ENCODE measurements at places on chromosomes 7 and 10.

DNA sequence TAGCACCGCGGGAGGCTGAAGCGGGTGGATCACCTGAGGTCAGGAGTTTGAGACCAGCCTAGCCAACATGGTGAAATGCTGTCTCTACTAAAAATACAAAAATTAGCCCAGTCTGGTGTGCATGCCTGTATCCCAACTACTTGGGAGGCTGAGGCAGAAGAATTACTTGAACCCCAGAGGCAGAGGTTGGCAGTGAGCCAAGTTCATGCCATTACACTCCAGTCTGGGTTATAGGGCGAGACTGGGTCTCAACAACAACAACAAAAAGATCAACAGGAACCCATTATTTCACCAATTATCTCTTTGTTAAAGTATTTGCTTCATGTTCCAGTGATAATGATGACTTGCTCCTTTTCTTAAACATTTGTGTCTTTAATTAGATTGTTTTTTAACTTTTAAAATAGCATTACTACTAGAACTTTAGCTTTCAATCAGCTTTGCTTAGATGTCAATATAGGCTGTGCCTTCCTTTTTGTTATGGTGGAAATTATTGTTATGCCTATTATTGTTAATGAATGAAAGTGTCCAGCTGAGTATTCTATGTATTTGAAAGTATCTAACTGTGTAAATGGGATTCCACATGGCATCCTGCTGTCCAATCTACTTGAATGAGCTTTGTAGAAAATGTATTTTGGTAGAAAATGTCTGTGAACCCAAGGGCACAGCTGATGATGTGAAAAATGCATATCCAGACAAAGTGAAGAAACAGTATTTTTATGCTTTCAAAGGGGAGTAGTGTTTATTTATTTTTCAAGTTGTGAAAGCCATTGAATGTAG, 61.7 kb upstream of the CSTF2T start:
- DNase-seq, result no peak

DNA sequence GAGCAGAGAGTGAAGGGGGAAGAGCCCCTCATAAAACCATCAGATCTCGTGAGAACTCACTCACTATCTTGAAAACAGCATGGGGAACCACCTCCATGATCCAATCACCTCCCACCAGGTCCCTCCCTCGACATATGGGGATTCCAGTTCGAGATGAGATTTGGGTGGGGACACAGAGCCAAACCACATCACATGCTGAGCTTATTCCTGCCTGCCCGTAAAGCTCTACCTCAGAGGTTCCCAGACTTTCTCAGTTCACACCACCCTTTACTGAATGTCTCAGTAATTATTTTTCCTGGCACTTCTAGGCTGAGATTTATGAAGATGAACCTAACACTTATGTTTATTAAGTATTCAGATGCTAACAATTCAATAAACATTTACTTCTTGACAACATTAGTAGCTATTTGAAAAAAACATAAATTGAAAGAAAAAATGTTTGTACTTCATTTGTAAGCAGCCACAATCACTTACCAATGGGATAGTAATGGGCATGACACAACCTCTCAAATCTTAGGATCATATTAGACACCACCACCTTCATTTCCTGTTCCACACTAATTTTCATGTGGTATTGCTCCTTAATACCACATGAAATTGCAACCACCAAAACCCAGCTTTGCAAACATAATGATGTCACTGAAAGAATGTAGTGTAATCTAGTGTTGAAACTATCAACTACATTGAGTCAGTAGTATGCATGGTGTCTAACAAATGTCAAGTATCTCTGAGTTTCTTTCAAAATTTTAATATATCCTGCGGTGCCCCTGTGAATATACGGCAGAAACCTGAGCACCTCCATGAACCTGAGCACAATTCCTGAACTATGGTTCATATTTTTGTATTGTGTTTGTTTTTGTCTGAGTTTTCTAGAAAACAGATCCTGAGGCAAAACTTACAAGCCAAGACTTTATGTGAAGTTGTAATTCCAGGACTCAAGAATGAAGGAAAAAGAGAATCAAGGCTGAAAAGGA, 4.5 kb upstream of the DGKI start:
- DNase-seq, result peak; percentile 20

GRCh38 chr7:95687759-95688343, 84.5 kb upstream of the DYNC1I1 start:
- DNase-seq, result peak; percentile 7

GRCh38 chr10:31720546-31720945, 208.1 kb downstream of the ARHGAP12 start:
- DNase-seq, result no peak

- no peak for DNase-seq
Observed at GRCh38 chr10:74114041-74114448, 36.6 kb downstream of the AP3M1 start.

DNA sequence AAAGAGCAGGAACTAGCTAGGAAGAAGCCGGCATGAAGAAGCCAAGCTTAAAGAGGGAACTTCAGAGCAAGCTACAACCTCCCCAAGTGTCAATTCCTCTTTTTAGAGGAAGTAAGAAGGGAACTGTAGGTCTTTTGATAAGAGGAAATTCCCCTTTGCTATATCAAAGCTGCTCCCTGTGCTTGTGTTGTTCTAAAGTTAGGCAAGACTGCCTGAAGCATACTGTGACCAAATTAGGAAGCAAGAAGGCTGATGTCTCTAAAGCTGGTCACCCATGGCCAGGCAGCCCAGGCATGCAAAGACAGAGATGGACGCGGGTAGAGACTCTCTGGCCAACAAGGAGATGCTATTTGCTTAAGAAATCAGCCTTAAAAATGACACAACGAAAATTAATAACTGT, 87.9 kb downstream of the RNF216 start:
- peak; percentile 39 for DNase-seq

DNA sequence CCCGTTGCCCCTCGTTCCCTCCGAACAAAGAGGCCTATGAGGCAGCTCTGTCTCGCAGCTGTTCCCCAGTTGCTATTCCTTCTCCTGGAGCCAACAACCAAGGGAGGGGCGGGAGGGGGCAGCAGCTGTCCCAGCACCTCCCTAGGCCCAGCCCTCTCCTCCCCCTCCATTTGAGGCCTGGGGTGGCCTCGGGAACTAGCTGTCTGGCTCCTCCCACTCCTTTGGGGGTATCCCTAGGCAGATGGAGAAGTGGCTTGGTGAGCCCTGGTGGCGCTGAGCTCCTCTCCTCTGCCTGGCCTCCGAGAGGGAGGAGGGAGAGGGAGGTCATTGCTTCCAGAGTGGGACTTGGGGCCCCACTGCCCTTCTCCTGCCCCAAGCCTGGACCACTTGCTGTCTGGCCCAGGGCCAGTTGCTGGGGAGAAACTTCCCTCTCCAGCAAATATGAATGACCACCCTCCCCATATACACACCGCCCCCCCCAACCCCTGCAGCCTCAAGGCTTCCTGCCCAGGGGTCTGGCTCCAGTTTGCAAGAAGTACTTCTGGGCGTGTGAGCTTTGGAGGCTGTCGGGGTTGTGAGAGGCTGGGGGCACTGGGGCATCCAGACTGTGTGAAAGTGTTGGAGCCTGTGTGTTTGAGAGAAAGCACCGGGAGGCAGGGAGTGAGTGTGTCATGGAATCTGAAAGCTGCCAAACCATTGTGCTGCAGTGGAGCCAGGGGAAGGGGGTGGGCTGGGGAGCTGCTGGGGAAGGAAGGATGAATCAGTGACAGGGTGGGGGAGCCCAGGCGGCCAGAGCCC, 3.1 kb downstream of the FLNC start:
- peak; percentile 88 for DNase-seq

- DNase-seq, result peak; percentile 5
Observed at GRCh38 chr10:66680886-66681285, 244.9 kb upstream of the LRRTM3 start.

- no peak for DNase-seq
Observed at GRCh38 chr10:114996542-114996941, 58.5 kb downstream of the TRUB1 start.

- DNase-seq, result peak; percentile 82
Observed at GRCh38 chr10:122128357-122128756, 139.4 kb downstream of the TACC2 start.

DNA sequence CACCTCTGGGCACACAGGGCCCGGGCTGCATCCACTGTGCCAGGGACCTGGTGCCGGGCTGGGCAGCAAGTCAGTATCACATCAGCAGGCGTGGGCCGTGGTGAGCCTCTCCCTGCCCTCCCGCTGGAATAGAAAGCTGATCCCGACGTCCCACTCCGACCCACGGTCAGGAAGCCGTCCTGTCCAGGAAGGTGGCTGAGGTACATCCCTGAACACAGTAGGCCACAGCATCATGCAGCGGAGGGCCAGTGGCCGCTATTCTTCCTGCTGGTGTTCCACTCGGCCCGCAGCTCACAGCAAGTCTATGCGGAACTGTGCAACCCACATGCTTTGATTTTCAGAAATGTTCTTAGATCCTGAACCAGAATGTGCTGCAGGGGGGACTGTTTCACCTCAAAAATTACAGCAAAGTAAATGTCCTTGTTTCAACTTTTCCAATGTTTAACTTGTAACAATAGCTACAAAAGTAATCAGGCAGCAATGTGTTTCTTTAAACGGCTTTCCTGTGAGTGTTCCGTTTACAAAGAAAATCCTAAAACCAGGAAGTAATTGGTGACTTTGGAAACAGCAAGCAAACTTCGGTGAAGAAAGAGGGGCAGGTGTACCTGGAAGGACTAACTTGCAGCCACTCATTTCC, 676 bp upstream of the GPR146 start:
- no peak for DNase-seq

DNA sequence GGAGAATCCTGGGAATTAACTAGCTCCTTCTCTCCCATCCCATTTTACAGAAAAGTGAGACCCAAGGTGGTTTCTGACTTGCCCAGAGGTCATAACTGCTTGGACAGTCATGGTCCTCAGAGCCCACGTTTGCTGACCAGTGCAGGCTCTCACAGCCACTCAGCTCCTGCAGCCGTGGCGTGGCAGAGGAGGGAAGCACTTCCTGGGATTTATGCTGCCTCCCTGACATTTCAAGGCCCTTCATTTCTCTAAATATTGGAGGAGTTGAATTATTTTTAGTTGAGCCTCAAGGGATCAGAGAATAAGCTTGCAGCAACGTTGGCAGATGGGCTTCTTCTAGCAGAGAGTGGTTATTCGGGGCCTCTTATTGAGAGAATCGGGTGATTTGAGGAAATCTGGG, 77.1 kb downstream of the LHPP start:
- DNase-seq, result no peak

GRCh38 chr7:112233048-112233697, 26.7 kb downstream of the ZNF277 start:
- DNase-seq, result no peak

DNA sequence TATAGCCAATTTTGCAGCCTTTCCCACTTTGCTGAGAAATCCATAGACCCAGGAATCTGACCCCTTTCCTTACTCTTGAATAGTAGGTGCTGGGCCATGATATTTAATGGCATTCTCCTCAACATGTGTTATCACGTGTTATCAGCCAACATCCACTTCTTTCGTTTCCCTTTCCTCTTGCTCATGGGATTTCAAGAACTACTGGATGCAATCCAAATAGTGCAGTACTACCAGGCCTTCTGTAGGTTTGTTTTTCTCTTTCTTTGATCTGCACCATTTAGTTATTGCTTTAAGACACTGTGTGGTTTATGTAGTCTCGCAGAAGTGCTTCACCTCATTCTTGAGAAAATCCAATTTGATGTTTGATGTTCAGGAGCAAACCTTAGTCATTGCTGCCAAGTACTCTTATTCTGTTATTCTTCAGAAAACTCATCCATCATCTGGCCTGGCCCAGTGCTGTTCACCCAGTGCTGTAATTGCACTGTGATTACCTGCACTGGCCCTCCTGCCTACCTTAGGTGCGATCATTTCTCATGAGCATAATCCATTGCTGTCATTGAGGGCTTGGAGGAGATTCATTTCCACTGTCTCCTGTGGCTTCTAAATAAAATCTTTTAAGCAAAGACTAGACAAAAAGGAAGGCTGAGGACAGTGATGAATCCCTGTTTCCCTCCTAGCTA, 315.3 kb downstream of the BMPER start:
- DNase-seq, result no peak

GRCh38 chr7:155213385-155213784, 84.3 kb upstream of the INSIG1 start:
- peak; percentile 88 for DNase-seq

GRCh38 chr10:30581779-30582380, 47.7 kb downstream of the LYZL2 start:
- peak; percentile 70 for DNase-seq

DNA sequence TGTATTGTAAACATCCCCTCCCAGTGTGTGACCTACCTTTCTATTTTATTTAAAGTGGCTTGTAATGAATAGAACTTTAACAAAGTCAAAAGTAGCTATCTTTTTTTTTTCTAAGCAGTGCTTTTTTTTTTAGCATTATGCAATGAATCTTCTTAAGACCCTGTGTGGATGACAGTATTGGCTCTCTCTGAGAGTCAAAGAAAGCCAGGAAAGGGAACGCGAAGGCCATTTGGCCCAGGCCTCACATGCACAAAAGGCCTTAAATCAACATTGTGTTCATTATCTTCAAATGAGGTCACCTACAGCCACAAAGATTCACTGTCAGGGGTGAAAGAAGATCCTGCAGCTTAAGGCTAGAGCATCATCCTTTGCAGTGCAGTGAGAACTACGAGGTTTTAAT, 721.5 kb downstream of the GRID1 start:
- DNase-seq, result no peak

GRCh38 chr10:101939729-101940128, 96.1 kb upstream of the KCNIP2 start:
- DNase-seq, result no peak

DNA sequence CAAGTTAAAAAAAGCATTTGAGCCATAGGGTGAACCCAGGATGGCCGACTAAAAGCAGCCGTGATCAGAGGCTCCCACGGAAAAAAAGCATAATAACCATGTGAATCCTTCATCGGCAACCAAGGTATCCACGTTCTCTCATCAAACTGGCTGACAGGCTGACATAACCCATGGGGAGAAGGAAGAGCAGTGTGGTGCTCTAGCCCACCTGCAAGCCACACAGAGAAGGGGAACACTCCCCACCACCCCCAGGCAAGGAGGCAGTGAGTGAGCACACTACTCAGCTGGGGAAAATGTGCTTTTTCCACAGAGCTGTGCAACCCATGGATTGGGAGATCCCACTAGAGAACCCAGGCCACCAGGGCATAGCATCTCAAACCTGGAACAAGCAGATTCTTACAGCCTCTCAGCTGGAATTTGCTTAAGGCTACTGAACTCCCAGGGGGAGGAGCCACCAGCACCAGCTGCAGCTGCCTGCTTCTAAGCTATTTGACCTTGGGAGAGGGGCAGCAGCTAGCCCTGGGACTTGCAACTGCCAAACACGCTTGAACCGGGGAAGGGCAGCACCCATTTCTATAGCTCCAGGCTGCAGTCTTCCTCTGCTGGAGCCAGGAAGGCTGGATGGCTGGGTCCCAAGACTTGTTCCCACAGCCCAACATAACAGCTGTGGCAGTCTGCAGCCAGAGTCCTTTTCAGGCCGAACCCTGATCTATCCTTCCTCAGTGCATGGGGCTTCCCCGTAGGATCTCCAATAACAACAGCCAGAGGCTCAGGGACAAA, 178.2 kb upstream of the NRG3 start:
- DNase-seq, result no peak

GRCh38 chr7:157497744-157498651, 161.2 kb downstream of the DNAJB6 start:
- DNase-seq, result no peak

- no peak for DNase-seq
Observed at GRCh38 chr7:143406002-143406357, 2.7 kb downstream of the EPHA1 start.

- DNase-seq, result peak; percentile 52
Observed at GRCh38 chr7:28078036-28078901, 102.3 kb downstream of the JAZF1 start.
